ENCODE measurements at places on chromosomes 12 and 14. TPM values are rescaled to one million over a fixed set of nuclear protein-coding genes. Genes with fewer than 3 reads are reported as not detected.

DNA sequence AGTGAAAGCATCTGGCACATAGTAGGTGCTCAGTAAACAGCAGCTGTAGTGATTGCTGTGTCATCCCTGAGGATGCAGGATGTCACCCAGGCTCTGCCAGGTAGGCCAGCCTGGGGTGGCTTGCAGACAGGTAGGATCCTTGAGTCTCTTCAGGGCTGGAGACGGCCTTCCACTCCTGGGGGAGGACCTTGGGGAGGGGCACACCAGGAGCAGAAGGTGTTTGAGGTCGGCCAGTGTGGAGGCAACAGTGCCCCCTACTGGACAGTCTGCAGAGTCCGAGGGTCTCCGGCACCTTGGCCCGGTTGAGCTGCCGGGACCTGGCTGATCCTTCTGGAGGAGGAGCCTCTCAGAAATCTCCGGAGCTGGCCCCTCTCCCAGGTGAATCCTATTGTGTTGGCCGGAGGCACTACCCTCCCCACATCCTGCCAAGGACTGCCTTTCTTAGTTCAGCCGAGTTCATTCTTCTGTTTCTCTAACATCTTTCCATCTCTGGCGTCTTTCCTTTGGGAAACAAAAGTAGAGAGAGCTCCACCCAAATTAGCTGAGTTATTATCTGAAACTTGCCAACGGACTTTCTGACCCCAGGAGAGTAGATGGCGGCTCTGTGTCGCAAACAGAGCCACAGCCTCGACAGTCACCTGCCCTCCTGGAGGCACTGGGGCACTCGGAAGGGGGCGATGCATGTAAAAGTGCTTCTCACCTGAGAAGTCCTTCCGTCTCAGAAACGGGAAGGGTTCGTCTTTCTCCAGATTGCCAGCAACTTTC is 41.8 kb upstream of the CLMN start:
- no peak for DNase-seq

Gene CLEC2D
- total RNA-seq, result 151 TPM

GRCh38 chr12:62761658-62762057 is 173.3 kb downstream of the PPM1H start:
- DNase-seq, result no peak

DNA sequence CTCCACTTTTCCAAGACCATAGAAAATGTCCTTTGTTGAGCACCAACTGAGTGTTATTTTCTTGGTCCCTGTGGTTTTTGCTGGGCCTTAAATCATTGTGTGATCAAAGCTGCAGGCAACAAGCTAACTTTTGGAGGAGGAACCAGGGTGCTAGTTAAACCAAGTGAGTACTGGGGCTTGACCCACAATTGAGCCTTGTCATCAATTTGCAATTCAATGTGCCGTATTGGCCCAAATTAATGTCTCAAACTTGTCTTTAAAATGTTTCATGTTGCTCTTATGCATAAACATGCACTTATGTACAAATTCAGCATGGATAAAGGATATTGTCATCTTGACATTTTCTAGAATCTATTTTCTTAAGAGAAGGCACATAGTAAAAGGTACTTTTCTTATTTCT is 62.3 kb downstream of the DAD1 start:
- DNase-seq, result no peak

- DNase-seq, result no peak
Measured at GRCh38 chr12:69566603-69567002, 18.7 kb upstream of the CCT2 start.

Gene KRT71
- total RNA-seq, result not detected

GRCh38 chr14:99562856-99563748 is 40.9 kb downstream of the CCDC85C start:
- DNase-seq, result no peak

Gene WIF1
- not detected for total RNA-seq

GRCh38 chr12:45557016-45557415 is 172.5 kb upstream of the ARID2 start:
- DNase-seq, result no peak

Gene FAM222A
- 2.0 TPM for total RNA-seq

DNA sequence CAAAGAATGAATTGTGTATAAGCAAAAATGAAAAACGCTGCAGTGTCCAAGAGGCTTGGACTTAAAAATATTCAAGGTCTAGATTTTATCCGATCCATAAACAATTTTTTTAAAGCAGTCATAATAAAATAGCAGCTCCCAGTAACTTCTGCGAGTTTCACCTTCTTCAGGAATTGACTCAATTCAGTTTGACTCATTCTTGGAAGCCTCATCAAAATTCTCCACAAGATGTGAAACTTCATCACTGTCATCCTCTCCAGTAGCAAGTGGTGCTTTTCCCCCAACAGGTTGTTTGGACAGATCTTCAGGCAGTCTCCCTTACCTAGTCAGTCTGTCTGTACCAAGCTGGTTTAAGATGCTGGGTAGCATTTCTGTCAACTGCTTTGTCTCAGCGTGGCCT is 93.5 kb upstream of the FOXG1 start:
- no peak for DNase-seq

Gene HOXC5
- not detected for total RNA-seq

Gene CLEC1A
- total RNA-seq, result not detected

- DNase-seq, result no peak
Measured at GRCh38 chr12:236445-236844, 22.5 kb upstream of the SLC6A12 start.

DNA sequence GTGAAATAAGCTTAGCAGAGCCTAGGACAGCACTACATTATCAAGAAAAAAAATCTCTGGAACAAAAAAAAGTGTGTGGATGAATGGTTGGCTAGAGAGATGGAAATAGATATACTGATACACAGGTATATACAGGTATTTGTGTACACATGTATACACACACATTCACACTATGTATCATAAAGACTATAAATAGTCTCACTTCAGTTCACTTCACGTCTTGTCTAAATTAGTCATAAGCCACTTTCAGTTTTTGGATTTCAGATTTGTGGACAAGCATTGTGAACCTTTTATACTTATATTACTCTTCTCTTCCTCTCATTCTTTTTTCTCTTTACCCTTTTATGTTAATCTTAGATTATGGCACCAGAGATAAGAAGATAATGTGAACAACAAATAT is 41.8 kb upstream of the SLC6A15 start:
- DNase-seq, result no peak

- no peak for DNase-seq
Measured at GRCh38 chr14:76298896-76299295, 77.0 kb upstream of the ESRRB start.

Gene YAF2
- 71.3 TPM for total RNA-seq

DNA sequence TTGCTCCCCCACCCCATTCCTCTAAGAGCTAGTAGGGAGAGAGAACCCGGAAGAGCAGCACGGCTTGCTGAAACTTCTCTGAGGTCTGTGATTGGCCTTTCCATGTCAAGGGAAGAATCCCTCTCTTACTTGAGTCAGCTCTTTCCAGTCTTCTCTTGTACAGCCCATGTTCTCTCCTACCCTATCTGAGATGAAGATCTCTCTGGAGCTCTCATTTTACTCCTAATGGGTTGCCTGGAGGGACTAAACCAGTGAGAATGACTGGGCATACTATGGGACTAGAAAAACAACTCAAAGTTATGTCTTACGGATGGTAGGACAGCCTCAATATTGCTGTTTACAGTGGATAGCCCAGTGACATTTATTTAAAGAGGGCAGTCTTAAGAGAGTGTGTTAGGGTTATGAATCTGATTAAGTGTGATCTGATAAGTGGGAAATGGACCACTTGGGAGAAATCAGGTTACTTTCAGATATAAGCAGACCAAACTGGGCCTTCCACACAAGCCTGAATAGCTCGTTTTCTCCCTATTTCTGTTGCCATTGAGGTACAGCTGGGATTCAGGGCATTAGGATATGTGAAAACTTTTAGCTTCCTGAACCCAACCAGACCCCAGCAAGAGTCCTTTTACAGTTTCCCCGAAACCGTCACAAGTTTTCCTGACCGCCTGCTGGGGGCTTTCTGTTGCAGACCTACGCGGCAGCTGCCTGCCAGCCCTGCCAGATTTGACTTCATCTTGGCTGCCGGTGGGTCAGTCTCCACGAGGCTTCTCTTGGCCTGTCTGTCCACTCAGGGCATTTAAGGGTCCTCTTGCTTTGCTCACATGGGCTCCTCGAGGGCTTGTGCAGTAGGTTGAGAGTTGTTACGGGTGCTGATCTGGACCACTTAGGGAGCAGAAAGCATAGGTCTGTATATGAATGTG is 16.9 kb downstream of the ETV6 start:
- no peak for DNase-seq

Gene PAX9
- 0.35 TPM for total RNA-seq

DNA sequence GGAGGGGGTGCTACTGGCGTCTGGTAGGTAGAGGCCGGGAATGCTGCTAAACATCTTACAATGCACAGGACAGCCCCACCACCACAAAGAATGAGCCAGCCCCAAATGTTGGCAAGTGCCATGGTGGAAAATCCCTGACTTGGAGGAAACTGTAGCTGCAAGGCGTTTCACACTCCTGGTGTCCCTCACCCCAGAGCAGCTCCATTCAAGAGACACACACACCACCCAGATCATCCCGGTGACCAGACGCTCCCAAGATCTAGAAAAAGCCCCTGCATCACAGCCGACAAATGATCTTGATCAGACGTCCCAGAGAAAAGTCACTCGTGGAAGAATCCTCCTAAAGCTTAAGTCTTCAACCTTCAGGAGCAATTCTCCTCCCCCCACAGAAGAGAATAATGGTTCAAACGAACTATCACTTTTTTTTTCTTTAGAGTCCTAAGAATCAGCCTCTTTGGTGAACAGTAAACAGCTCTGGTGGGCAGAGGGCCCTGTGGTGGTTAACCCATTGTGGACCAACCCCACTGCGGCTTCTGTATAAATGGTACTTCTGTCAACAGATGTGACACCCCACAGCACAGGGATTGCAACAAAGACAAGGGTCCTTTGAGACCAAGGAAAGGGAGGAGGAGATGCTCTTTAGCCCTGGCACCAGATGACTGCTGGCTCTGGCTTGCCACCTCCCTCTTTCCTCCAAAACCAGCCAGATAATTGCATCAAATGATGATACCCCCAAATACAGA is 2.7 kb downstream of the GLTP start:
- DNase-seq, result no peak

DNA sequence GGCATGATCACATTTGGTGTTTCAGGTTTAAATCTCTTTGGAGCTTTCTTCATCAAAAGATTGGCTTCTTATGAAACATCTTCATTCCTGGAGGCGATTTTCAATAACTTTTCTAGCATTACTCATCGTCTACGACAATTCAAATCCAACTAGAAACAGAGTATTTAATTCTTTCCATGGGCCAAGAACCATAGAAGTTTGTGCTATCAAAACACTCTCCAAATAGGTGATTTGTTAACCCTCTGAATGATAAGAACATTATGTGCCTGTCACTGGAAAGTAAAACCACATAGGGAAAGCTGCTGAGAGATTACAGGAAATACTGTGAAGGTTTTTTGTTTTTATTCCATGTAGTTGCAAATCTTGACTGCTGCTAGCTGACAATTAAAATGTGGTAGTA is 6.9 kb upstream of the DCN start:
- DNase-seq, result no peak

GRCh38 chr12:64332938-64333337 is 57.6 kb downstream of the C12orf56 start:
- no peak for DNase-seq

Gene DCN
- total RNA-seq, result not detected

Gene NR4A1
- total RNA-seq, result 79.2 TPM

GRCh38 chr14:37035401-37035800 is 137.0 kb downstream of the SLC25A21 start:
- DNase-seq, result no peak

Gene HOXC13
- not detected for total RNA-seq

DNA sequence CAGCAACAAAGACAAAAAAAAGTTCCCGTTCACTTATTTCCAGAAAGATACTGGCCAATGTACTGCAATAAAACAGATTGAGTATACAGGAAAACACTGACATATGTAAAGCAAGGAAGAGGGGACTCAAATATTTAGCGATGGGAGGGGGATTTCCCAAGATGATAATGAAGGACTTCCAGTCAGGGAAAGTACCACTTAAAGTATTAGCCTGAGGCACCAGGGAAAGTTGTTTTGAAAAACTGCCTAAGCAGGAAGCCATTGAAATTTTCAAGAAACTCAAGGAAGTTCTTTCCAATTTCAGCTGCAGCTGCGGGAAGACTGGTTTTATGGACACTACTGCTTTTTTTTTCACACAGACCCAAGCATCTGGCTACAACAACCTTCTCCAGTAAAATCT is 1007.4 kb upstream of the NOVA1 start:
- DNase-seq, result no peak

DNA sequence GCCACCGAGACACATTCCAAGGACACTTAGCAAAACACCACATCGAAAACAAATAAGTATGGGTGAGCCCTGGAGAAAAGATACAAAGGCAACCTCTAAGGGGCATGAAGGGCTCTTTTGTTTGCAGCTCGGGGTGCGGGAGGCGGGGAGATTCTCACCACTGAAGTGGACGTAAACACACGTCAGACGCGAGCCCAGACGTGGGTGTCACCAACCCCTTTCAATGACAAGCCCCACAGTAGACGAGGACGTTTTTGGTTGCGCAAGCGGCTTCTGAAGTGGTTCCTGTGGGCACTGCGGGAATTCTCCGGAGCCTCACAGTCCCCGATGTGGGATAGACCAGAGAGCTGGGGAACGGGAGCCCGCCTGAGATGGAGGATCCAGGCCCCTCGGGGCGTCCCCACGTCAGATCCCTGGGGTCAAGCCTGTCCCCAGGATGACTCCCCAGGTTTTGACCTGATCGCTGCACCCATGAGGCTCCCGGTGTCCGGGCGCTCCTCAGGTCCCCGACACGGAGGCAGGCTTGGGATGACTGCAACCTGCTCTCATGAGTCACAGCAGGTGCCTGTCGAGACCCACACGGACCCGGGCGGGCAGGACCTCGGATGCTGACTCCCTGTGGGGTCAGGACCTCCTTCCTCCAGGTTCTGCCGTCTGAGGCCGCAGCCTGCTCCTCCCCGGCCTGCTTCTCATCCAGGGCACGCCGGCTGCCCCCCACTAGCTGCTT is 20.3 kb upstream of the ADGRD1 start:
- DNase-seq, result no peak

- no peak for DNase-seq
Measured at GRCh38 chr12:19105463-19105862, 24.1 kb upstream of the PLEKHA5 start.

Gene MIP
- total RNA-seq, result not detected

DNA sequence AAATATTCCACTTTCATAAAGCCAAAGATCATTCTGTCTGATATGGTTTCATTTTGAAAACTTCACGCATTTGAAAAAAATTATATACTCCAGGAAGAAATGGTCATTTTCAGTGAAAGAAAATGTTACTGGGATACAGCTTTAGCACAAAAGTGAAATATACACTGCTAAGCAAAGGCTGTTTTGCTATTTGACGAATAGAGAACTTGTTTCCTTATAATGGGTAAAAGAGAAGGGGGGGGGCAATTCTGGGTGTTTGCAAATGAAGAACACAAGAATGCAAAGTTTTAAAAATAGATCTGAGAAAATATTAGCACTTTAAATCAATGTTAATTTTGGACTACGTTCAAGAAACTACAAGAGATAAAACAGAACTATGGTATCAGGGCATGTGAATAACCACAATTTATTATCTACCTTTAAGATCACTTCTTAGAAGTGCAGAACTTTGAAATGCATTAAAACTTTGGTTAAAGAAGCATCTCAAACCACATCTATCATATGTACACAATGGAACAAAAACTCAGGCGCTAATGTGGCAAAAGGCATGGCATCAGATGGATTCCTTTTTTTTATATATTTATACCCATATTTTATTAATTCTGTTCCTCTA is 51.1 kb downstream of the EFCAB11 start:
- DNase-seq, result no peak

Gene LRRC10
- not detected for total RNA-seq

Data from T-helper 17 cell (primary cell).